Iris pigment epithelial cell (primary cell): ENCODE measurements at places on chromosomes 3 and 15.

DNA sequence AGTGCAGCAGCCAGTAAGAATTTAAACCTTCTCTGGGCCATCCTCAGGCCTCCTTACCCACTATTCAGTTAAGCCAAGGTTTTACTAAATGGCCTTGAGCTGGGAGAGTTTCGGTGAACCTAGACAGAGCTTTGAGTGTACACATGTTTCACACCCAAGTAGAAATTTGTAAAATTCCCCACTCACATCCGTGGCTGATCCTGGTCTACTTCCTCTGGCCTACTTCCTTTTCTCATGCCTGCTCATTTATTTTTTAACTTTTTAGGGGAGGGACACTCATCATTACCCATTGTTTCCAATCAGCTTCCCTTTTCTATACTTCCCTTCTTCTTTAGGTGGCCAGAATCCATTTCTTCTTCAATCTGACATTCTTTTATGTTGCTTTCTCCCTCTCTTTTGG is 7.6 kb downstream of the CX3CR1 start:
- DNase-seq: no peak

GRCh38 chr3:162740941-162741596 is 1244.5 kb downstream of the OTOL1 start:
- no peak for DNase-seq

DNA sequence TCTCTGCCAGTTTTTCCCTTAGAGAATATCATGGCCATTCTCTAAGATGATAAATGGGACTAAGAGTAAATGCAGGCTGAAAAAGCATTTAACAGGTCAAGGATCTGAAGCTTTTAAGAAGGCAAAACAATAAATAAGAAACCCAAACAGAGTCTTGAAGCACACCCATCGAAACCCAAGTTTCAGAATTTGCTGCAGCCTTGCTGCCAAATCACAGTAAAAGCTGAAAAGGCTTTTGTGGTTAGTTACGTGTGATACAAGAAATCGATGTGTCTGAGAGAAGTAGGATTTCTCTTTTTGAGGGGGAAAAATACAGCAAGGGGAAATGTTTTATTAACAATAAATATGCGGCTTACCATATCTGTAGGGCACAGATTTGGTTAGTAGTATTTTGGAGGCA is 92.0 kb downstream of the IGF1R start:
- DNase-seq: no peak

DNA sequence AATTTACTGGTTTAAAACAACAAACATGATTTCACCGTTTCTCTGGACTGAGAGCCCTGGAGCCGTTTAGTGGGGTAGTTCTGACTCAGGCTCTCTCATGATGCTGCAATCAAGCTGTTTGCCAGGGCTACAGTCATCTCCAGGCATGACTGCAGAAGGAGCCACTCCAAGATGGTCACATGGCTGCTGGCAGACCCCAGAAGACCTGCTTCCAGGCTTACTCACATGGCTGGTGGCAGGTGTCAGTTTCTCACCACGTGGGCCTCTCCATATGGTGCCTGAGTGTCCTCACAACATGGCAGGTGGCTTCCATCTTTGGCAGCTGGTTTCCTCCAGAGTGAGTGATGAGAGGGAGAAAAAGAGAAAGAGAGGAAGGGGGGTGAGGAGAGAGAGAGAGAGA is 378.3 kb upstream of the RGMA start:
- peak; percentile 1 for DNase-seq

DNA sequence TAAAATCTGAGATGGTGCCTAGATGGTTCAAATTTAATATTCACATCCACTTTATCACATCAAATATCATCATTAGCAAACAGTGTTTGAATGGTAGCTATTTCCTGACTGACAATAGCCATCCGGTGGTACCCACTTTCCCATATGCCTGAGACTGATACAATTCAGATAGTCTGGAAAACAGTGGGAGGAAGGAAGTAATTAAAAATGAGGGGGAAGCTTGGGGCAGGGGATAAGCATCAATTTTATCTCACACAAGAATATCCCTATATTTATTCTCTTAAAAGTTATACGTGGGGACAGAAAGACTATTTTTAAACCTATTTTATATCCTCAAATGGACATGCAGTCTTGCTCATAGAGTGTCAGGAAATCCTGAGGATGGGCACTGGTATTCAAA is 122.5 kb upstream of the GAP43 start:
- DNase-seq: no peak

- DNase-seq: no peak
Observed at GRCh38 chr3:50913260-50913659, 238.5 kb downstream of the DOCK3 start.

- DNase-seq: peak; percentile 70
Observed at GRCh38 chr3:156812521-156813335, 13.4 kb upstream of the LEKR1 start.

GRCh38 chr3:187746442-187747281 is 1.4 kb upstream of the BCL6 start:
- DNase-seq: peak; percentile 61

DNA sequence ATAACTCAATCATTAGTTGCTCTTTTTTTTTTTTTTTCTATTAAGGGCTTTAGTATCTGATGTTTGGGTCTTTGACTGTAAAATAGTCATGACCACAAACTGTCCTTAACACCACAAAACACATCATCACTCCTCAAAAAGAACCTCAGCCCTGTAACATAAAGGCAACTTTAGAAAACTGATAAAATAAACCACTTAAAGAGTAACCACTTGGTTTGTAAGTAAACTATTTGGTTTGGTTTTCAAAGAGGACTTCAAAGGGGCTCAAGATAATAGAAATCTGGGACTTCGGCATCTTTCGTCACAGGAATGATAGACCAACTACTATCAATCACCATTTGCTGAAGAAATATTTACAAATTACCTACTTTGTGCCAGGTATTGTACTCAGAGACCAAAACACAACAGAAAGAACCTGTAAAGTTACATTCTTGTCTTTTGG is 167.8 kb downstream of the FOXP1 start:
- DNase-seq: no peak

GRCh38 chr3:38655708-38656300 is 6.3 kb upstream of the SCN5A start:
- DNase-seq: peak; percentile 57

DNA sequence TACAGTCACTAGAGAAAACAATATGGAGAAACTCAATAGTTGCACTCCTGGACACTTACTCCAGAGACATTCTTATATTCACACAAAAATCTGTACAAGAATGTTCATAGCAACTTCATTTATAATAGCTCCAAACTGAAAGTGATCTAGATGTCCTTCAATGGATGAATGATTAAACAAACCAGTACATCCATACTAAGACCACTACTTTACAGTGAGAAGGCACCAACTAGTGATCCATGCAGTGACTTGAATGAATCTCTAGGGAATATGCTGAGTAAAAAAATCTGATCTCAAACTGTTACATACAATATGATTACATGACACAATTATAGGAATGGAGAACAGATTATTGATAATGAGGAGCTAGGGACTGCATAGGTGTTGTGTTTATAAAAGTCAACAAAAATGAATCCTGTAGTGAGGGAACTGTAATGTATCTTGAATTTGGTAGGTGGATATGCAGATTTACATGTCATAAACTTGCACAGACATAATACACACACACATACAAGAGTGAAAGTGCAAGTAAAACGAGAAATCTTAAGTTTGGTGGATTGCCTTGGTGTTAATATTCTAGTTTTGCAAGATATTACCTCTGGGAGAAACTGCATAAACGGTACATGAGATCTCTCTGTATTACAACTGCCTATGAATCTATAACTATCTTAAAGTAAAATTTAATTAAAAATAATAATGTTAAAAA is 85.7 kb downstream of the SPATA16 start:
- no peak for DNase-seq

GRCh38 chr3:126018545-126018944 is 49.6 kb downstream of the ROPN1B start:
- DNase-seq: no peak

DNA sequence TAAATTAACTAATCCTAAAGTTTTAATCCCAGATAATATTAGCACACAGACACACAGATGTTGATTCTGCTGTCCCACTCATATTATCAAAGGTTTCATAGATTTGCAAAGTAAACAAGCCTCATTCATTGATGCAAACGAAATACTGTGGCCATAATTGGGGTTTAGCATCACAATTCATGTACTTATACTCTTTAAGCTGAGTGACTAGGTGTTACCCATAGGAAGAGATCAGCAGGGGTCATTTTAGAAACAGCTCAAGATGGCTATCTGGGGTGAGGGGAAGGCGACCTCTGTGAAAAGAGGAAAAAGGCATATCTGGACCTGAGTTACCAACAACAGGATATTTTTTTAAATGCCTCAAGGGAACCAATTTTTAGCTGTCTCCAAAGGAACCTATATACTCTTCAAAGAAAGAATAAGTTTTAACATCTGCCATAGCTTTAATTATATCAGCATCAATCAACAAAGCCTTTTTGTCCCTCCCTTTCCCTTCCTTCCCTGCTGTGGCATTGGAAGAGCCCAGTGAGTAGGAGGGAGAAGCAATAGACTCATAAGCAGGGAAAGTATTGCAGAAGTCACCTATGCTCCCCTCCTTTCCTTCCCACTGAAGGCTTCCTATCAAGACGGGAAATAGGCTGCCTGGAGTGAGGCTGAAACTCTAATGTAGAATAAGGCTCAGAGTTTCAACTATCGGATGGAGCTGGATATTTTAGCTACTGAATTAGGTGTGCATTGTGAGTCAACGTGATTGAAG is 553.4 kb downstream of the ZIC1 start:
- no peak for DNase-seq
